KBM-7 (cell line): ENCODE measurements at places on chromosomes 11 and 22.

GRCh38 chr22:50258361-50259292 lies 2.9 kb downstream of the MAPK12 start:
- no peak for DNase-seq

DNA sequence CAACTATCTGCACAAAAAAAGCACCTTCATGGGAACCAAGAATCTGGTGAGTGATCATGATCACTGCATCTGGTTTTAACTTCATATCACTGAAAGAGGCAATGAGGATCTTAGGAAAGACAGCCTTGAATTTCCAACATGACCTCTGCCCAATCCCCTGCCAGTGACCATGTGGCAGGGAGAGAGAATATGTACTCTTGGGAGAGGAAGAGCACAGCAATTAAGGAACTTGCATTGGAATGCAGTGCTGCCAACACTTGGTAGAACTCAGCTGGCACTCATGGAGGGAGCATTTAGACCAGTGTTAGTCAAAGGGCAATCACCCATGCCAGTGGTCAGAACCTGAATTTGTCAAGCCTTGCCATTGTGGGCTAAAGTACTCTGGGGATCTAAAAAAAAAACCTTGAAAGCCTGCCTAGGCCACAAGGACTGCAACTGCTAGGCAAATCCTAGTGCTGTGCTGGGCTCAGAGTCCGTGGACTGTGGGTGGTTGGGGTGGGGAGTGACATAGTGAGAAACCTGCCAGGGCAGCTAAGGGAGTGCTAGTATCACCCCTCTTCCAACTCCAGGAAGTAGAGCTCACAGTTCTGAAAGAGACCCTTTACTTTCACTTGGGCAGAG lies 23.1 kb downstream of the JRKL start:
- DNase-seq, result no peak

GRCh38 chr22:42918500-42918899 lies 61.4 kb upstream of the ARFGAP3 start:
- no peak for DNase-seq

- DNase-seq, result no peak
Measured at GRCh38 chr11:135033540-135033939, 621.5 kb upstream of the B3GAT1 start.

DNA sequence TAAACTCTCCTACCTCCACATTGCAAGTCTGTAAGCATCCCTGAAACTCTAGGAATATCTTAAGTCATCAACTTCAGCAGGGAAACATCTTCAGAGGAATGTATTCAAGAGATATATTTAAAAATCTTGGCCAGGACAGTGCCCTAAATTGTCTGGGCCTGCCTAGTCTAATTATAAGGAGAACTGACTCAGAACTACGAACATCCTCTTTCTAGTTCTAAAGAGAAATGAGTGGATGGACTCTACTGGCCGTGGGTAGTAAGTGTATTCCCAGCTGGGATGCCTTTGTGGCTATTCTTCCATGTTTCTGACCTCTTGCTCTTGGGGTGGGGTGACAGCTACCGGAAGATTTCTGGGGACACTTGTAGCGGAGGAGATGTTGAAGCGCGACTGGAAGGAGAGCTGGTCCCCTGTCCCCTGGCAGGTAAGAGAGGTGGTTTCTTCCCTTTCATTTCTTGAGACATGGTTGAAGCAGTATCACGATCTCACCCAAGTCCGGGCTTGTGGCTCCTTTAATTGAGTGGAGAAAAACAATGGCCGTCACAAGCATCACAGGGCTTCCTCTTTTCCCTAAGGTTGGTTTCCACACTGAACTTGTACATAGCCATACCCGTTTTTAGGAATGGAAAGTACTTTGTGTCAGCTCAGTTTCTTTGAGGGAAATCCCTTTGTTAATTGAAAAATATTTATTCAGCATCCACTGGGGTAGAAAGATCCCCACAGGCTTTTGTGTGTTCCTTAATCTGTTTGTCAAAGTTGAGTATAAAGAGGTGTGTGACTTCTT lies 97.7 kb upstream of the SORL1-AS1 start:
- DNase-seq, result peak; percentile 26

GRCh38 chr11:35031867-35032266 lies 107.1 kb upstream of the CD44 start:
- no peak for DNase-seq

- no peak for DNase-seq
Measured at GRCh38 chr11:78622666-78623065, 48.0 kb upstream of the NARS2 start.

GRCh38 chr22:29690476-29690875 lies 29.3 kb upstream of the CABP7 start:
- no peak for DNase-seq

DNA sequence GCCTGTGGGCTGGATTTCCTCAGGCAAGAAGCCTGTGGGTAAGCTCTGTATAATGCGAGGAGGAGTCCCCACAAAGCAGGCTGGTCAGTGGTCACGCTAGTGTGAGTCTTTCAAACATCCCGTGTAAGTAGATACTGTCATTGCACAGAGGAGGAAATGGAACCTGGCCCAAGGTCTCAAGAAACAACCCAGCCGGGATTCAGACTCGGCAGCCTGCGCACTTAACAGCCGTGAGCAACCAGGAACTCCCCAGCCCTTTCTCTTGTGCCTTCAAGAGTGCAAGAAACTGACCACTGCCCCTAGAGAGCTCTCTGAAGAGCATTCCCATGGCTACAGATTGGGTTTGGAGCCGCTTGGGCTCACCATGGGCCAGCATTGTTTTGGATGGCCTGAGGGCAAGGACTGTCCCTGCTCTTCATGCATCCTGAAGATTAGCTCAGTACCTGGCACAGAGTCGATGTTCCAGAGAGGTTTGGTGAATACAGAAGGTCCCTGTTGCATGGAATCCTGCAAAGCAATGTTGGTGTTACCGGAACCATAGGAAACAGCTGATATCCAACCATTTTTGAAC lies 6.0 kb downstream of the MPST start:
- no peak for DNase-seq

- no peak for DNase-seq
Measured at GRCh38 chr22:39220890-39221850, 23.6 kb downstream of the PDGFB start.

DNA sequence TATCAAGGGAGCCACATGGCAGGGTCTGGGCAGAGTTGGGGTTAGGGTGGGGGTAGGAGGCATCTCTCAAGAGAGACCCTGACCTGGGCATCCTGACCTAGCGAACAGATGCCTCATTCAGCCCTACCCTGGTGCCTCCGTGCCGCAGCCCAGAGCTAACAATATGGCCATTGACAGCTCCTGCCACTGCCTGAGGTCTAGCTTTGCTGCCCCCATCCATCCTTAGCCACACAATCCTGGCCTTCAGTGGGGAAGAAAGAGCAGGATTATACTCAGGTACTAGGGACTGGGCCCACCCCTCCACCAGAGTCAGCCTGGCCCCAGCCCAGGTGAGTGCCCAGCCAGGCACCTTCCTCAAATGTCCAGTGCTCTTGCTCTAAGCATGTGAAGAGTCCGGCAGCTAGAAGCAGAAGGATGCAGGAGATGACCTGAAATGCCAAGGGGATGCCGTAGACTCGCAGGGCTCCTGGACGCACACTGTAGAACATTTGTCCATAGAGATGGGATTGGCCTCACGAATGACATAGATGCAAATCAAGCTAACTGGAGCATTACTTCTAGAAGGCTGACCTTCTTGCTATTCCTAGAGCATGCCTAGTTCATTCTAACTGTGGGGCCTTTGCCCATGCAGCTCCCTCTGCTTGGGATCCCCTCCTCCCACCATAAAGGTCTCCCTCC lies 13.3 kb upstream of the SERPINH1 start:
- DNase-seq, result no peak

DNA sequence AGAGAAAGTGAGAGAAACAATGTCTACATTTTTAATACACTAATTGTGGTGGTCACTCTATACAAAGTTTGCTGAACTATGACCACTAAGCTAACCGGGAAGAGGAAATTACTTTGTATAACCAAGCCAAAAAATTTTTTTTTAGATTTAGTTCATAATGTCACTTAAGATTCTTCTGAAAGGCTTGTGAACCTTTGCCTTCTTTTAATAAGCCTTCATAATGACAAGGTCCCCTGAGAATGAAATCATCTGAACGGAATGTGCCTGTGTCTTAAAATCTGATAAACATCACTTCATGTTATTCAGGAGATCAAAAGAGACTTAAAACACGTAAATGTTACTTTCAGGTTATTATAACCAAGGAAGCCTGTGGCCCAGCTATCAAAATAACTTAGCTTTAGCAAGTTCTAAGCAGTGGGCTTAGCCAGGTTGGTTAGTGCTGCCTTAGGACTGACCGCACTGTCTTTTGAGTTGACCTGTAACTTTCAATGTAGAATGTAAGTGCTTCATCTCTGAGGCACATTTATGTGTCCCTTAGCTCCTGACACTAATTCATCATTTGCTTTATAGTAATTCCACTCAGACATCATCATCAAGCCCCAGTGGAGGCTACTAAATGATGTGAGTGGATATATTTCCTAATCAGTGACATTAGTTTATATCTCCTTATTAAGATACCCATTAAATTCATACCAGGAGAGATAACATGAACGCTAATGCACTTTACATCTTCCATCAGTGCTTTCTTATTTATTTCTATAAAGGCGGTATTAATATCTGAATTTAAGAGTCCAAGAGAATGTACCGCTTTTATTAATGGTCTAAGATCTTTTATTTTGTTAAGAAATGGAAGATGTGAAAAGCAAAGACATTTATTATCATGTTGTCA lies 122.5 kb downstream of the WNT11 start:
- no peak for DNase-seq

- peak; percentile 58 for DNase-seq
Measured at GRCh38 chr11:112588252-112588694, 327.6 kb upstream of the PLET1 start.

- no peak for DNase-seq
Measured at GRCh38 chr11:132075447-132075846, 705.0 kb downstream of the NTM start.

DNA sequence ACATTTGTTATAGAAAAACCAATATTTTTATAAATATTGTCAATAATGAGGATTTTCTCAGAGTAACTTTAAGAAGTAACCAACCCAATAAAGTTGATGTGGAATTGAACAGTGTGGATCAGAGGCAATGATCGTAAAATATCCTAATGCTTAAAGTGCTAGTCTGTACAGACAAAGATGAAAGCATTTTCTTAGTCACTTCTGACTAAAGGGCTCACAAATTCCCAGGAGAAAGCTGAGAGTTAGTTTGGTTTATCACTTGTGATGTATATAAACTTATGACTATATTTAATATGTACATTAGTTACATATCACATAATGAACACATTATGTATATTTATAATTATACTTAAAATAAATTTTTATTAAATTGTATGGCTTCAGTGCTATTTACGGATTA lies 25.4 kb upstream of the DDI1 start:
- DNase-seq, result no peak

GRCh38 chr22:49179886-49180682 lies 647.6 kb downstream of the BRD1 start:
- no peak for DNase-seq

DNA sequence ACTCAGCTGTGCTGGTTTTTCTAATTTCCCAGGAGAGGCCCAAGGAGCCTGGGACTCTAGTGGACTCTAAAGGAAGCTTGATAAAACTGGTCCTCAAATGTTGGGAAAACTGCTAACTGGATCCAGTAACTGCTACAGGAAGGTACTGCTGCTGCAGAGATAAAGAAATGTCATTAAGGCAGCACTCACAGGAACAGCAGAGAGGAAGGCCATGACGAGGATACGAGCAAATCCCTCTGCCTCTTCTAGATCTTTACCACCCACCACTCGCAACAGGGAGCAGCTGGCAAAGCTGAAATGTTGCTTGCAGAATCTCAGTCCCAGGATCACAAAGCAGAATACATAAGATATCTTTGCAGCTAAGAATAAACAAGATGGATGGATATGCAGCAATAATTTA lies 23.5 kb downstream of the TTC28 start:
- DNase-seq, result no peak

- DNase-seq, result no peak
Measured at GRCh38 chr11:68256331-68256741, 15.4 kb downstream of the C11orf24 start.

- no peak for DNase-seq
Measured at GRCh38 chr11:70590356-70590991, 192.1 kb downstream of the CTTN start.

DNA sequence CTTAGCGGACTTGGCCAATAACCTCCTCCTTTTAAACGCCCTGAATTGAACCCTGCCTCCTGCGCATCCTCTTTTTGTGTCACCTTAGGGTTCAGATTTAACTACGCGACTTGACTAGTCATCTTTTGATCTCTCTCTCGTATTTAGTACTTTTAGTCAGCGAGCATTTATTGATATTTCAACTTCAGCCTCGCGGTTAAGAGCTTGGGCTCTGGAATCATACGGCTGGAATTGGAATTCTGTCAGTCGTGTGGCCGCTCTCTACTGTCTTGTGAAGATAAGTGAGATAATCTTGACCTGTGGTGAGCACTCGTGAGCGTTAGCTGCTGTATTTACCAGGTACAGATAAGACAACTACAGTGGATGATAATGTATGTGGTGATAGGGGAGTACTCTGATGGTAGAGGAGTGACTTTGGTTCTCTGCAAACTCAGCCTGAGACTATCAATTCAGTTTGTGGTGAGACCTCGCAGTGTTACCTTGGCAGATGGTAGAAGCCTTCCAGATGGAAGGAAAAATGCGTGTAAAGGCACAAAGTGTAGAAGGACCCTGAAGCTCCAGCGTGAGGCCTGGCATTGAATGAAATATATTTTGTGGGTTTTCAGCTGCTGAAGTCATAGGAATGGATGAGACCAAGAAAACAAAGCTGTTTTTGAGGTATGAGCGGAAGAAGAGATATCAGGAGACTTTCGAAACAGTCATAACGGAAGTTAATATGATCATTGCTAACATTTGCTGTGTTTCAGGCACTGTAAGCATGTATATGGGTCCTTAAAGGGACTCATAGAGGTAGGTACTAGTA lies 682 bp downstream of the ATM start:
- peak; percentile 35 for DNase-seq

GRCh38 chr11:88806410-88806809 lies 259.4 kb downstream of the GRM5 start:
- DNase-seq, result no peak

- DNase-seq, result no peak
Measured at GRCh38 chr22:19606332-19607191, 82.4 kb upstream of the CLDN5 start.

GRCh38 chr22:41976070-41976901 lies 7.0 kb downstream of the SEPTIN3 start:
- DNase-seq, result no peak

DNA sequence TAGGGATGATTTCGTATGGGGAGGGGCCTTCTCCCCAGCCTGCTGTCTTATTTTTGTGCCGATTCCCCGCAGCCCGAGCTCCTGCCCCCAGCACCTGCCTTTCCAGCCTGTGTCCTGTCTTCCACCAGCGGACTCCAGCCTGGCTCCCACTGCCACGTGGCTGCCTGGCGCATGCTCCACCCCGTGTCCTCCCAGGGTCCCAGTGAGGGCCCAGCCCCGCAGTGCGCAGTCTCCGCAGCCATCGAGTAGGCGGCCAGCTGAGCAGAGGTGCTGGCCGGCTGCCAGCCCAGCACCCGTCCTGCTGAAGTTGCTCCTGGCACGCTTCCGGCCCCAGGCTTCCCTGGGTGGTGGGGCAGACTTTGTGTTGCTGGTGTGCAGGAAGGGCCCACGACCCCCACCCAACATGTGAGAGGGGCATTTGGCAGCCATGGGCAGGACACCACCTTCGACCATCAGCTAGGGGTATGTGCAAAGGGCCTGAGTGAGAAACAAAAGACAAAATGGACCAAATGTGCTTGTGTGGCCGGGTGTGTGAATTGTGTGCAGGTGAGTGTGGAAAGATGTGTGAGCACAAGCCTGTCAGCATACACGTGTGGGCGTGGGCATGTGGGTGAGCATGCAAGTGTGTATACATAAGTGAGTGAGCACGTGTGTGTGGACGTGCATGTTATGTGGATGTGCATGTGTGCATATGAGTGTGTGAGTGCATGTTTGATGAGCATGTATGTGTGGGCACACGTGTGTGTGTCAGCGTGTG lies 55.9 kb downstream of the RTN4R start:
- no peak for DNase-seq
